Stimulated activated CD8-positive, alpha-beta memory T cell treated with anti-CD3 and anti-CD28 coated beads, Interleukin-15, amount 100 ng/mL, for 4 hours (primary cell): ENCODE measurements at places on chromosomes 7 and 10.

DNA sequence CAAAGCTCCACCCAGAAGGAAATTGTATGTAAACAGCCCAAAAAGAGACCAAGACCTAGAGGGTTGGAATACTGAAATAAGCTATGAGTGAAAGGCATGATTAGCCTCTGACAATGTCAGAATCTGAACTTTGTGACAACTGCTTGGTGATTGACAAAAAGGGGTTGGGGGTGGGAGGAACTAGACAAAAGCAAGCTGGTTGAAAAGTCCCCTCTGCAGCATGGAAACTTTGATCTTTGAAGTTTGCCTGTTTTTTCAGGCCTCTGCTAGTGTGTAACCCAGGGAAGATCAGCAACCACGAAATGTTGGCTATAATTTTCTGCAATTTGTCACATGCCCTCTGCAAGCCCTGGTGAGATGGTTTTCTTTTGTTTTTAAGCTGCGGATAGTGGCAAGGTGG, 104.8 kb upstream of the SLC25A13 start:
- DNase-seq: no peak

GRCh38 chr7:142881586-142882337, 3.8 kb downstream of the TRPV6 start:
- DNase-seq: no peak

DNA sequence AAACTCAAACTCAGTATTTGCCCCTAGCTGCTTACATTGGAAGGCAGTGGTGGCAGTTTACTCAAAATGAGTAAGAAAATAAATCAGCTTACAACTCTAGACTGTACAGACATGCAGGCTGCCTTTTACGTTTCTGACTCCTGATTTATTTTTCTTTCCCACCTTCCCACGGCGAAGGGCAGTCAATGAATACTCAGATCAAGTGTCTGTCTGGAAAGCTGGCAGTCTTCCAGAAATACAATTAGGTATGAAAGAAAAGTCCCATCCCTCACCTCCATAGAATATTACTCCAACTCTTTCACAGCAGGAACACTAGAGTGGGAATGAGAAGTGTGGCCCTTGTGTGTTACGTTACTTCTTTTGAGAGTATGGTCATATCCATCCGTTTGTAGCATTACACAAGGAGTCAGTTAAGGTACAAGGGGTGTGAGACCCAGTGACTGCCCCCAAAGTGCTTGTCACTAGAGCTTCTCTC, 1.3 kb upstream of the PAPSS2 start:
- no peak for DNase-seq

DNA sequence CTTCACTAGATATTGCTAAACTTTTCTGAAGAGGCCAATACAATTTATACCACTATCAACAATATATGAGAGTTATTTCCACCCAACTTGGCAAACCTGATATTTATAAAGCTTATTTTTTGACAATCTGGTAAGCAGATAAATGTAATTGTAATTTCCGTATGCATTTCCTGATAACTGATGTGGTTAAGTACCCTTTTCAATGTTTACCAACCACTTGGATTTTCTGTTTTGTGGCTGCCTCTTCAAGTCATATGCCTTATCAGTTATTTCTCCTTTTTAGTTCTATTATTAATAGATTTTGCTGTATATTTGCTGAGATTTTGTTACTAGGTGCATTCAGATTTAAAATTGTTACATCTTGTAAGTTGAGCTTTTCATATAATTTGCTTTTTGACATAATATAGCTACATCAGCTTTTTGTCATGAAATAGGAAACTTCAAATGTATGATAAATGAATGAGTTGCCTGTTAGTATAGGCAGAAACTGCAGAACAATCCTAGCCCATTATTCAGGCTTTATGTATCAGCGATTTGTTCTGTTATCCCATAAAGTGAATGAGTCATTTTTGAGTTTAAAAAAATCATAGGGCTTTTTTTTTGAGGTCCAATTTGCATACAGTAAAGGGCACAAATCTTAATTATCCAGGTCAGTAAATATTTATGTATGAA, 11.5 kb downstream of the SGPL1 start:
- DNase-seq: no peak

- DNase-seq: no peak
These were observed 20.0 kb downstream of the COPG2 start for GRCh38 chr7:130648580-130648979.

GRCh38 chr7:106604303-106604924, 56.5 kb downstream of the CCDC71L start:
- no peak for DNase-seq

GRCh38 chr10:98041352-98042043, 11.1 kb upstream of the CRTAC1 start:
- DNase-seq: no peak
